NCI-H2107 (cell line): ENCODE measurements at places on chromosomes 7 and 10.

- no peak for DNase-seq
Observed at GRCh38 chr10:6647811-6648526, 67.9 kb upstream of the PRKCQ start.

DNA sequence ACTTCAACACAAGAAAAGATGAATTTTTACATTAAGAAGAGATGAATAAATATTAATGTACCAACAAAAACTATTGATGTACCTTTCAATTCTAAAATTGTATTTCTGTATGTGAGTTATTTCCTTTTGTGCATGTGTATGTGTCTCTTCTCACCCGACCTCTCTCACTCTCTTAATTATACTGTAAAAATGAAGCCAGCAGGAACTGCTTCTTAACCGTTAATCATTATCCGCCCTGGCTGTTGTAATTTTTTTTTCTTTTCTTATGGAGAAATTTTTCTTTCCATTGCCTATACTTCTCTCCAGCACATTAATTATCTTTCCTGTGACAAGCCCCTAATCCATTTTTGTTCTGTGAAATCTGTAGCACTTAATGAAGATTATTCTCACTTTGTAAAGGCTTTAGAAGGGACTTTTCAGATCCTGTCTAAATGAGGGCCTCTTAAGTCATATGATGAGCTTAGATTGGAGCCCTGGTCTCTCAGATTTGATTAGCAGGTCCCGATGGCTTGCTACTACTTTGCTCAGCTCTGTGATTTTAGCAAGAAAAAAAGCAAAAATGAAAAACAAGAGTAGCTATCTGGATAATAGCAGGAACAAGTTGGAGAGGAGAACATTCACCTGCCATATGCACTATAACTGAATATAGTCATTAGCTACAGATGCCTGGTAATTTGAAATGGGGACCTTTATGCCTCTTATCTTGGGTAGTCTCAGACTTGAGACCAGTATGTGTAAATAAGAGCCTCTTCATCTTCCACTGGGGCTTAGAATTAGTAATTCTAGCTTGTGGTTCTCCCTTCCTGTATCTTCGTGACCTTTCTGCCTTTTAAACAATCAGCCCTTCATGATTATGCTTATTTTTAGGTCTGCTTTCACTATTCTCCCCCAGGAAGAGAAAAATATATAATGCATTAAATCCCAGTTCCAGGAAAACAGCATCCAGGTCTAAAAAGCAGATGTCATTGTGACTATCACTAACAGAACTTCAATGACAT lies 80.0 kb upstream of the COL1A2 start:
- DNase-seq: no peak

DNA sequence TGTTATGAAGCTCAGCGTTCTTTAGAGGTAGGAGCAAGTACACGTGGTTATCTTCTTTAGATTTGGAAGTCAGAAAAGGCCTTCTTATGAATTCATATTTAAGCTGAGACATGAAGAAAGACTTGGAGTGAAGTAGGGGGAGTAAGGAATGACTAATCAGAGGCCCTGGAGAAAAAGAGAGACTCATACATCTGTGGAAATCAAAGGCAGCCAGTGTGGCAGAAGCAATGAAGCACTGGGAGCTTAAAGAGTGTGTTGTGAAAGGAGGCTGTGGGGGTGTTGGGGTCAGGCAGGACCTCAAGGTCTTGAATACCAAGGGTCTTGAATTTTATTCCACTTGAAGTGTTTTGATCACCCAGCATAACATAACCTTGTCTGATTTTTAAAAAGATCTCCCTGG lies 35.7 kb upstream of the FGL2 start:
- no peak for DNase-seq

- no peak for DNase-seq
Observed at GRCh38 chr7:159094023-159094740, 50.5 kb downstream of the VIPR2 start.

DNA sequence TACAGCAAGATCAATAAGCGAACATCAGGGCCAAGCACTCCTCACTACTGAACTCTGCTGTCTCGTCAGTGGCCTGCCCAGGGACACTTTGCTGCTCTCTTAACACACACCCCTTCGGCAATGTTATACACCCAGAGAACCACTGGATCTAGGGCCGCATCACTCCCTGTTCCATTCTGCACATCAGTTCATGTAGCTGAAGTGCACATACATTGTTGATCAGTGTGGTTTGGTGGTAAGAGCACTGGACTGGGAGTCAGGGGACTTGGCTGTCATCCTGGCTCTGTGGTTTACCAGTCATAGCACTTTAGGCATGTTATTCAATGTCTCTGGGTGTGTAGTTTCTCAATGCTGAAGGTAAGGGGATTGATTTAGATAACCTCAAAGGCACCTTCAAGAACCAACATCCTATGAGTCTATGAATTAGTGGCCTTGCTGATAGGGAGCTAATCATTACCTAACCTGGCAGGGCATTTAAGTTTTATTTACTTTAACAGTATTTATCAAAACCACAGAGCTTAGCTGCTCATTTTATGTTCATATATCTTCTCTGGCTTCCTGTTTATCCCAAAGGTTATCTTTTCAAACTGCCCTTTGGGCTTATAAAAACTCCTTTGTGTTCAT lies 24.8 kb downstream of the DUSP5 start:
- DNase-seq: no peak

GRCh38 chr10:42768581-42769152 lies 13.9 kb upstream of the BMS1 start:
- no peak for DNase-seq

GRCh38 chr7:41164440-41164839 lies 538.5 kb downstream of the INHBA start:
- DNase-seq: no peak
